Nucleus accumbens (tissue), 56 donors: ENCODE measurements at places on chromosomes 11 and 22.

- no peak for DNase-seq
Measured at GRCh38 chr11:1560002-1560648, 11.9 kb downstream of the DUSP8 start.

- no peak for DNase-seq
Measured at GRCh38 chr11:76903325-76903724, 42.6 kb downstream of the ACER3 start.

DNA sequence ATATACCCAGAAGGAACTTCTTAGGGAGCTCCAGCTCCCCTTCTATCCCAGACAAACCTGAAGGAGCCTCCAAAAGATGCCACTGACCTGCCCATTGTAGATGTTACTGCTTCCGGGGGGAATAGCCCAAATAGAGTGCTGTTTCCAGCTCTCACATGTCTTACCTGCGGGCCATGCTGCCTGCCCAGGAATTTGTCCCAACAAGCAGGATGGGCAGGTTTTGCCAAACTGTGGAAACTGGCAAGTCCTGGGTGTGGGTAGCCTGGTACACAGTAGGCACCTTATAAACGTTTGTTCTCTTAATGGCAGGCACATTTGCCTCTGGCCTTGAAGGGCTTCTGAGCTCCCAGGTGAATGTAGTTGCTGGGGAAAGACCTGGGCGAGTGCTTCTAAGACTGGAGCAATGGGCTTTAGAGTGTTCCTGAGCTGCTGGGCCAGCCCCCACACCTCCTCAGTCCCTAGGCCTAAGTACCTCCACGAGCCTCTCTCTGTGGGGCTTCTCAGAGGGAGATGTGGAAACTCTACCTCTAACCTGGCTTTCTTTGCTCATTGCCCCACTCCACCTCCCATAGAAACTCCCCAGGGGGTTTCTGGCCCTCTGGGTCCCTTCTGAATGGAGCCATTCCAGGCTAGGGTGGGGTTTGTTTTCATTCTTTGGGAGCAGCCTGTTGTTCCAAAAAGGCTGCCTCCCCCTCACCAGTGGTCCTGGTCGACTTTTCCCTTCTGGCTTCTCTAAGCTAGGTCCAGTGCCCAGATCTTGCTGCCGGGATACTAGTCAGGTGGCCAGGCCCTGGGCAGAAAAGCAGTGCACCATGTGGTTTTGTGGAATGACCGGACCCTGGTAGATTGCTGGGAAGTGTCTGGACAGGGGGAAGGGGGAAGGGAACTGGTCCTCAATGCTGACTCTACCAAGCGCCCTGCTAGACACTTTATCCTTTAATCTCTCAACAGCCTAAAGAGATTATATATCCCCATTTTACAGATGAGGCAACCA lies 37.2 kb downstream of the LIMK2 start:
- peak; percentile 4 for DNase-seq

DNA sequence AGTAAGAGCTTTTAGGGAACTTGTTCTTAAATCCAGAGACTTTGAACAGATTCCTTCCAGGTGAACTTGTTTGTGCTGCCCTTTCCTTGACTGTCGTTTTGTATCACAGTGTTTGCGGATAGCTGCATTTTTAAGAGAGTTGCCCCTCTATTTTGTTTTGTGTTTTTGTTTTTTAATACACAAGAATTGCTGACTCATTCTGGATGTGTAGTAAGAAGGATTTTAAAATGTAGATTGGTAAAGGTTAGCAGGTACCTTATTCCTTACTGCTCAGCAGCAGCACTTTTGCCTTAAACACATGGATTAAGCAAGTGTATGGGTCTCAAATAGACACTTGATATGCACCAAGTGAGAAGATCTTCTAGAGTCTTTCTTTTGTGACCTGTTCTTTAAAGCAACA lies 8.9 kb upstream of the APOA5 start:
- no peak for DNase-seq

GRCh38 chr11:12176410-12176809 lies 66.0 kb downstream of the MICAL2 start:
- no peak for DNase-seq

GRCh38 chr11:9008011-9008550 lies 4.3 kb upstream of the NRIP3 start:
- no peak for DNase-seq

GRCh38 chr22:38841211-38841610 lies 2.6 kb downstream of the NPTXR start:
- DNase-seq = no peak

DNA sequence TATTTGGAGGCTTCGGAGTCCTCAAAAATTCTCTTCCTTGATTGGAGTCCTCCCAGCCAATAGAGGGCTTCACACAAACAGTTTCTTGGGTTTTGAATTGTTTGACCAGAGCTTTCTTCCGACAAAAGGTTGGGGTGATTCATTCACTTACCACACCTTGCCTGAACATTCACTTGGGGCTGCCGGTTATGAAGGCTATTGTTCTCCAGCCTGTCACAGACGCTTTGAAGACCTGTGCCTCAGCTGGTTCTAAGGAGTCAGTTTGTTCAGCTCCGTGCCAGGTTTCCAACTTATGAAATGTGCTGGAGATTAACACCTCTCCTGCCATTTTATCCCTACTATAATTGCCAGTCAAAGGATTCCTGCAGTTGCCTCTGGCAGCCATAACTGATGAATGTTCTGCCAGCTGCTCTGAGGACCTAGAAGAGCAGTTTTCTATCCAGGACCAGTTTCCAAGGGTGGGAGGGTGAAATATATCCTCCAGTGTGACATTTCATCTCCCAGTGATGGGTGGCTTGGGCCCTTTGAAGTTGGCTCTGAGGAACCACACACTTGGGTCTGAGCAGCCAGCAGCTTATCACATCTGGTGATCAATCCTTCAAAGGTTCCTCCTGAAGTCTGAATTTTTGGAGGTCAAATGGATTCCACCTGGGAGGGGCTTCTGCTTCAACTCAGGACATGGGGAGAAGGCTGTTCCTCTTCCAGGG lies 31.4 kb downstream of the LIMK2 start:
- no peak for DNase-seq

GRCh38 chr22:19355413-19356157 lies 64.1 kb upstream of the CLTCL1 start:
- no peak for DNase-seq

GRCh38 chr11:100340466-100341319 lies 346.4 kb upstream of the ARHGAP42 start:
- DNase-seq = no peak

GRCh38 chr11:131037873-131038272 lies 121.6 kb upstream of the SNX19 start:
- no peak for DNase-seq

DNA sequence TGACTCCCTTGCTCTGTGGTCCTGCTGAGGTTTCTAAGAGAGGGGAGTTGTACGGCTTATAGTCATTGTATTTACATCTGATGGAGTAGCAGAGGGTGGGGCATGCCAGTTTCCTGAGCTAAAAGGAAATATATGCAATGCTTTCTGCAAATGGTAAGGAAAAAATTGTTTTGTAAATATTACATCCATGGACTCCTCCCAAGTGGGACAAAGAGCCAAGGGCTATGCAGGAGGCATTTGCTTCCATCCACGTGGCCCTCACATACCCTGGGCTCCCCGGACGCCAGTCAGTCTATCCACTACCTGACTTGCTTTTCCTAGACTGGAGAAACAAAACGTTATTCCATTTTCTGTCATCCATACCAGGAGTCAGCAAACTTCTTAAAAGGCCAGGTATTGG lies 59.7 kb upstream of the PITPNB start:
- no peak for DNase-seq

DNA sequence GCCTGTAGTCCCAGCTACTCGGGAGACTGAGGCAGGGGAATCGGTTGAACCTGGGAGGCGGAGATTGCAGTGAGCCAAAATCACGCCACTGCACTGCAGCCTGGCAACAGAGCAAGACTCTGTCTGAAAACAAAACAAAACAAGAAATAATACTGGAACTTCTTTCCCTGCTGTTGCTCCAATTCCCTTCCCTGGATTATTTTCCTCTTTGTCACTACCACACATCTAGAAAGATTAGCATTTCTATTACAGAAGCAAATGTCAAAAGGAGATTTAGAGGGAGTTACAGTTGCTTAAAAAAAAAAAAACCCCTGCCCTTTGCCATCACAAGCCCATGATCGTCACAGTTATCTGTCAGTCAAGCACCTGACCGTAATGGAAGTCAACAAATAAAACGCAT lies 17.7 kb upstream of the SCGB1D1 start:
- DNase-seq = no peak

DNA sequence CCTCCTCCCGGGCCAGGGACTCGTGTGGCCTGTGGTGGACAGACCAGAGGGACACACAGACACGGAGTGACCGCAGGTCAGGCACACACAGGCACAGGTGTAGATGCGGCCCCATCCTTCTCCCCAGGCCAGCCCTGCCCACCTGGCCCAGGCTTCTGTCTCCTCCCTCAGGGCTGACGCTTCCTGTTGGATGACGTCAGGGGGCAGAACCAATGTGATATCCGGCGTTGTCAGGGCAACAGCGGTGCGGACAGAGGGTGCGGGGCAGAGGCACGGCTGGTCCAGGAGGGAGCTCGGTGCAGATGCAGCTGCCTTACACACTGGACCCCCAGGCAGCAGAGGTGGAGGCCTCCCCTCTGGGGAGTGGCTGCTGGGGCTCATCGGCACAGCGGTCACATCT lies 2.9 kb upstream of the TUBGCP6 start:
- DNase-seq = no peak
